CD4-positive, alpha-beta T cell treated with Interferon alpha-2 for 1 hour (primary cell): ENCODE measurements at places on chromosomes 4 and X.

- DNase-seq = no peak
Measured at GRCh38 chr4:99404595-99405287, 30.4 kb downstream of the ADH7 start.

- DNase-seq = peak; percentile 27
Measured at GRCh38 chr4:48290146-48290772, 20.6 kb upstream of the TEC start.

GRCh38 chr4:157776930-157777528 is 395.8 kb downstream of the GASK1B start:
- no peak for DNase-seq

DNA sequence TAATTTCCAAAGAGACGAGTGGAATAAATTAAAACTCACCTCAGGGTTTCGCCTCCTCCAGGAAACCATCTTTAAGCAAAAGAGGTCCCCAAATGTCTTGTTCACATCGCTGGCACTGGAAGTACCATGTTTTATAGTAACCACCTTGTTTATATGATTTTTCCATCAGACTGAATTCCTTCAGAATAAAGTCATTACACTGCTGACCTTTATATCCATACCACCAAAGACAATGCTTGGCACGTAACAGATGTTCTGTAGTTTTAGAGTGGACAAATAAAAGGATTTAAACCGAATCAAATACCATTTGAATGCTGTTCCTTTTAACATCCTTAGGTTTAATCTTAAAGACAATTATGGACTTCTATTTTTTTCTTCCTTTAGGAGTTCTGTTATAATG is 4.7 kb downstream of the NUDT6 start:
- no peak for DNase-seq

GRCh38 chrX:153865321-153865580 is 20.7 kb downstream of the L1CAM start:
- DNase-seq = no peak

GRCh38 chr4:103482893-103483292 is 236.9 kb downstream of the TACR3 start:
- no peak for DNase-seq

GRCh38 chr4:33090910-33091309 is 2370.7 kb downstream of the PCDH7 start:
- no peak for DNase-seq

DNA sequence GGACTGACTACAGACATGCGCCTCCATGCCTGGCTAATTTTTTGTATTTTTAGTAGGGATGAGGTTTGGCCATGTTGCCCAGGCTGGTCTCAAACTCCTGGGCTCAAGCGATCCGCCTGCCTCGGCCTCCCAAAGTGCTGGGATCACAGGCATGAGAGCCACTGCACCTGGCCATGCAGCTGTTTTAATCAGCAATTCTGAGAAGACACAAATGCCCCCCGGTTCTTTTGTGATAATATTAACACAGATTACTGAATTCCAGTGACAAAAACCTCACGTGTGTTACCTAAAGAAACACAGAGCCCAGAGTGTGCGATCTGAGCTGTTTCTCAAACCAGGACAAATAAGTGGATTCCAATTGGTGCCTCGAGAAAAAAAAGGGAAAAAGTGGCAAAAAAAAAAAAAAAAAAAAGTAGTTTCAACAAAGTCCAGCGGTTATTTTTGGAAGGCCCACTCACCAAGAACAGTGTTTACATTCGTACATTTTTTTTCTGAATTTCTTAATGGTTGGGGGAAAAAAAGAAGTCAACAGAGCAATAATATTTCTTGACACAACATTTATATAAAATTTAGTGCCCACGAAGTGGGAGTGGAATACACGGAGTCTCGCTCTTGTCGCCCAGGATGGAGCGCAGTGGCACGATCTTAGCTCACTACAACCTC is 17.2 kb downstream of the DHRSX start:
- no peak for DNase-seq

DNA sequence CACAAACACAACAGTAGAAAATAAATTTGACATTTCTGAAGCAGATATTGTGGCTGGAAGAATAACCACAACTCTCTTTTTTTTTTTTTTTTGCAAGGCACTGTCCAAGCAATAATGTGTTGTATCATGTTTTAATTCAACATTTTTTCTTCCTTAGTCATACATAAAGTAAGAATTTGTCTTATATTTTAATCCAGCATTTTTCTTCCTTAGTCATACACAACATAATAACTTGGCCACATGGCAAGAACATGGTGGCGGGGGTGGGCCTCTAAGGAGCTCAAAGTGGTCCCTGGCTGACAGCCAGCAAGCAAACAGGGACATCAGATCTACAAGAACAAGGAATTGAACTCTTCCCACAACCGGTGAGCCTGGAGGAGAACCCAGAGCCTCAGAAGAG is 20.2 kb downstream of the FBXW7 start:
- no peak for DNase-seq

GRCh38 chr4:99815597-99816011 is 1.0 kb upstream of the DAPP1 start:
- no peak for DNase-seq

GRCh38 chr4:56389558-56389957 is 2.3 kb upstream of the AASDH start:
- no peak for DNase-seq

GRCh38 chrX:110426155-110426504 is 67.5 kb downstream of the RTL9 start:
- DNase-seq = no peak
